ENCODE measurements at places on chromosomes 4 and X. TPM values are rescaled to one million over a fixed set of nuclear protein-coding genes. Genes with fewer than 3 reads are reported as not detected.

DNA sequence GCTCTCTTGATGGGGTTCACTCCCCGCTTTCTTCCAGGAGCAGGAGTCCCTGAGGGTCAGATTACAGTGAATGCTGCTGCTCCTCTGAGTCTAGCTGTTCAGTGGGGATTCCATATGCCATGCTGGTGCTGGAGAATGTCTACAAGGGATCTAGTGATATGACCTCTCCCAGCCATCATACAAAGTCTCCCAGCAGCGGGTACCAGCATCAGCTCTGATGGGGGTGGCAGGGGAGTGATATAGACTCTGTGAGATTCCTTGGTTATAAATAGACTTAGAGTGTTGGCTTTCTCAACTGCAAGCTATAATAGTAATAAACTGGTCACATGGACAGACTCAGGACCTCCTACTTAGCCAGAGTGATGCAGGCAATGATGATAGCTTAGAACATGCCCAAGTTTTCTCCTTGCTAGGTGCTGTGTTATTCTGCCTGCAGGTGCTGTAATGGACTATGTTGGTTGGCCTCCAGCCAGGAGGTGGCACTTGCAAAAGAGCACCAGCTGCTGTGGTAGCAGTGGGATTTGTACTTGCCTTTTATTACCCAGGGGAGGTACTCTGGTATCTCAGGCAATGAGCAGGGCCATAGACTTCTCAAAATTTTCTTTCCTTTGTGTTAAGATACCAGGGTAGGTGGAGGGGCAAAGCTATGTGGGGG is 202.9 kb downstream of the CHIC1 start:
- H3K36me3 ChIP-seq = no peaks in the 10 kb centered on the region
- no peaks in the 10 kb centered on the region for H3K4me1 ChIP-seq
- no peaks in the 10 kb centered on the region for H3K27me3 ChIP-seq

GRCh38 chr4:161655148-161655547 is 508.7 kb downstream of the FSTL5 start:
- no peak overlapping the region for H3K4me3 ChIP-seq
- H3K27ac ChIP-seq = no peak overlapping the region
- no peak for DNase-seq
- no peaks in the 10 kb centered on the region for H3K4me1 ChIP-seq
- H3K36me3 ChIP-seq = no peaks in the 10 kb centered on the region

GRCh38 chr4:182978152-182978827 is 61.1 kb upstream of the DCTD start:
- no peak overlapping the region for H3K27ac ChIP-seq
- no peak overlapping the region for H3K4me3 ChIP-seq
- H3K27me3 ChIP-seq = no peaks in the 10 kb centered on the region
- H3K36me3 ChIP-seq = no peaks in the 10 kb centered on the region
- no peaks in the 10 kb centered on the region for H3K4me1 ChIP-seq

- H3K4me3 ChIP-seq = no peak overlapping the region
- no peak for DNase-seq
- H3K27ac ChIP-seq = no peak overlapping the region
These were observed 521.5 kb downstream of the INPP4B start for GRCh38 chr4:142324572-142324971.

LRIT3 gene
- 0.26 TPM for total RNA-seq

FHDC1 gene
- 0.29 TPM for total RNA-seq

CYBB gene
- total RNA-seq = 6.3 TPM

DNA sequence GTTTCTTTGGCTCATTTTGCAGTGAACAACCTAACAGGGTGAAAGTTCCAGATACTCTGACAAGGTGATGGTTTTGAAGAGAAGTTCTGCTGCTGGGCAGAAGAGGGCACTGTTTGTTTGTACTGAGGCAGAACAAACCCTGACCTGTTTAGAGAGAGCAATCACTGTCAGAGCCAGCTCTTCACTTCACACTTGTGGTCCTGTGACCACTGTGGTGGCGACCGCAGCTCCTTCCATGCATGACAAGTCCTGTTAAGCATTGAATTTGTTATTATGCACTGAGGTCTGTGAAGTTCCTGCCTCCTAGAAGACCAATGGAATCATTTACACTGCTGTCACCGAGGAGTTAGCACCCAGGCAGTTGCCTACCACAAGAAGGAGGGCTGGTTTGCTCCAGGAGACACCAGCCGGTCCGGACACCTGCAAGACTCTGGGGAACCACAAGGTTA is 86.6 kb downstream of the ZNF330 start:
- H3K4me3 ChIP-seq = no peak overlapping the region
- H3K27me3 ChIP-seq = no peaks in the 10 kb centered on the region
- DNase-seq = peak; percentile 80
- no peaks in the 10 kb centered on the region for H3K4me1 ChIP-seq

ZAR1 gene
- not detected for total RNA-seq

OPRPN gene
- total RNA-seq = not detected

DNA sequence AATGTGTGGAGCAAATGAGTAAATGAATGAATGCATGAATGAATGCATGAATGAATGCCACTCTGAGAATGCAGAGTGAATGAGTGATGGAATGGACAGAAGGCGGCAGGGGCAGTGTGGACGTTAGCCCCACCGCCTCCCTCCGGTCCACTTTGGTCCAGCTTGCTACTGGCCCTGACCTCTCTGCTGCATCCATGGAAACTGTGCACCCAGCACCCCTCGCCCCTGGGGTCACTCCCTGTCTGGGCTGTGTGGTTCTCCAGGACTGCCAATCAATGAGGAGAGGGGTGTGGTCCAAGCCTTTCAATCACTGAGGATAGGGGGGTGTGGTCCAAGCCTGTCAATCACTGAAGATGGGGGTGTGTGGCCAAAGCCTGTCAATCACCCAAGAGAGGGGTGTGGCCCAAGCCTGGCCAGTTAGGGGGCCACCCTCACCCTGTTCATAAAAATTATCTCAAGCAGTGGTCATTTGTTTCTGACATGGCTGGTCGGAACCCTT is 39.2 kb upstream of the ASMTL start:
- H3K27ac ChIP-seq = no peak overlapping the region
- H3K4me3 ChIP-seq = no peak overlapping the region
- peaks cover 46% of the 10 kb centered on the region for H3K36me3 ChIP-seq
- peak; percentile 74 for DNase-seq

OTUD6A gene
- not detected for total RNA-seq

EREG gene
- not detected for total RNA-seq

GRCh38 chr4:22462688-22463087 is 53.2 kb downstream of the ADGRA3 start:
- no peaks in the 10 kb centered on the region for H3K4me1 ChIP-seq
- H3K27me3 ChIP-seq = no peaks in the 10 kb centered on the region
- no peak for DNase-seq
- H3K27ac ChIP-seq = no peak overlapping the region

- peak; percentile 91 for DNase-seq
- H3K36me3 ChIP-seq = no peaks in the 10 kb centered on the region
- H3K27ac ChIP-seq = peak overlapping the region; percentile 60
These were observed 42.8 kb downstream of the IL21 start for GRCh38 chr4:122577808-122578781.

- H3K36me3 ChIP-seq = no peaks in the 10 kb centered on the region
- H3K27ac ChIP-seq = no peak overlapping the region
- H3K4me1 ChIP-seq = no peaks in the 10 kb centered on the region
- DNase-seq = no peak
These were observed 92.5 kb downstream of the RAPGEF2 start for GRCh38 chr4:159195361-159195769.

GRCh38 chr4:42359711-42360110 is 37.6 kb upstream of the SHISA3 start:
- H3K4me3 ChIP-seq = no peak overlapping the region
- H3K36me3 ChIP-seq = no peaks in the 10 kb centered on the region
- H3K27ac ChIP-seq = no peak overlapping the region
- DNase-seq = no peak
- peaks cover 9% of the 10 kb centered on the region for H3K27me3 ChIP-seq

- H3K4me3 ChIP-seq = no peak overlapping the region
- no peaks in the 10 kb centered on the region for H3K36me3 ChIP-seq
- H3K27ac ChIP-seq = no peak overlapping the region
- H3K4me1 ChIP-seq = no peaks in the 10 kb centered on the region
- no peak for DNase-seq
These were observed 122.0 kb upstream of the PUDP start for GRCh38 chrX:7269991-7270390.

DNA sequence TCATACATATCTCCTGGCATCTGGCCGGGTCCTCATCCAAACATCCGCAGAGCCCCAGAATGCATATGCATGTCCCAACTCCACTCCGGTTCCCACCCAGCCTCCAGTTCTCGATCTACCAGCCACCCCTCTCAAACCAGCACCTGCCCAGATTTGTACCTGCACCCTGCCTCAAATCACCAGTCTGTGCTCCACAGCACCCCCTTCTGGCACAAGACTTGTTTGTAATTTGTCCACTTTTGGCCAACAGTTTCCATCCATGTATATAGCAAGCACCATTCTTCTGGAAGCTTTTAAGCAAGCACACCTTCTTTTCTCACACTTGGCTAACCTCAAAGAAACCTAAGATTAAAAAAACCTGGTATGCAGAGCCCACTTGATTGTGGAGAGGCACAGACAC is 644.1 kb downstream of the MID1IP1 start:
- H3K36me3 ChIP-seq = no peaks in the 10 kb centered on the region
- no peaks in the 10 kb centered on the region for H3K27me3 ChIP-seq
- no peak overlapping the region for H3K27ac ChIP-seq
- H3K4me3 ChIP-seq = no peak overlapping the region
- peak; percentile 38 for DNase-seq
- H3K4me1 ChIP-seq = peaks cover 4% of the 10 kb centered on the region

AMTN gene
- total RNA-seq = not detected

GC gene
- total RNA-seq = not detected

TCEAL3 gene
- total RNA-seq = 5.7 TPM

TLR7 gene
- 0.06 TPM for total RNA-seq

FREM3 gene
- not detected for total RNA-seq

GRCh38 chrX:53093177-53093655 is 726 bp upstream of the KANTR start:
- DNase-seq = peak; percentile 70
- H3K4me1 ChIP-seq = peaks cover 9% of the 10 kb centered on the region
- peak overlapping the region; percentile 55 for H3K27ac ChIP-seq
- no peaks in the 10 kb centered on the region for H3K36me3 ChIP-seq

DNA sequence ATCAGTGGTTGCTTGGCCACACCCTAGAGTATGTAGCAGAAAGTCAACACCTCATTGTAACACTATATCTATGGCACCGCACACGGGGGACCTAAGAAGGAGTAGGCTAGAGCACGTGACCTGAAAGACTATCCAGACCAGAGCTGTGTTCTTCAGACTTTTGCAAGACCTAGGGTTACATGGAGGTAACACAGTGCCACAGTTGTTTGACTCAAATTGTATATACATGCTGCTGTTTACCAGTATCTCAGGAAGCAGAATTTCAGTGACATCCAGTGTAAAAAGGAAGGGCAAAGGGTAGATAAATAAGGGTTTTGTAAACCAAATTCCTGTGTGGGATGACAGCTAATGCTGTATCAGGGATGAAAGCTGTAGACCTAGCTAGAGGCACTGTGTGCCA is 30.2 kb downstream of the PNMA6A start:
- no peaks in the 10 kb centered on the region for H3K27me3 ChIP-seq
- H3K4me3 ChIP-seq = no peak overlapping the region
- peaks cover 5% of the 10 kb centered on the region for H3K4me1 ChIP-seq
- H3K36me3 ChIP-seq = no peaks in the 10 kb centered on the region

- H3K36me3 ChIP-seq = no peaks in the 10 kb centered on the region
- H3K27ac ChIP-seq = no peak overlapping the region
- no peaks in the 10 kb centered on the region for H3K27me3 ChIP-seq
- H3K4me1 ChIP-seq = no peaks in the 10 kb centered on the region
- no peak overlapping the region for H3K4me3 ChIP-seq
These were observed 351.4 kb downstream of the NR3C2 start for GRCh38 chr4:148090503-148091476.

DNA sequence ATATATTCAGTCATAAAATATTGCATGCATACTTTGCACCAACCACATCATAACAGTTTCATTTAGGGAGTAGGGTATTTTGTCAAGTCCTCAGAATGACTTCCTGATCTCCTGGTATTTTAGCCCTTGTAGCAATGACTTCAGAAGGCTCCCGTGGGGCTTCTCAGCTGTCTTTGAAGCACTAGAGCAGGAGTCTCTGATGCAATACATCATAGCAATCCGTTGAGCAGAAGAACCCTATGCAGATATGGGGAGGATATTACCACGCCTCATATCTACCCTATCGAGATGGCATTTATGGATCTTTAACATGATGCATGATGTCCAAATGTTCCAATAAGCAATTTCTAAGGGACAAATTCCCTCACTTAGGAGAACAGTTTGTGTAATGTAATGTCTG is 373.7 kb upstream of the FTHL17 start:
- H3K4me3 ChIP-seq = no peak overlapping the region
- no peak overlapping the region for H3K27ac ChIP-seq
- no peaks in the 10 kb centered on the region for H3K36me3 ChIP-seq
- no peak for DNase-seq
- H3K4me1 ChIP-seq = no peaks in the 10 kb centered on the region
- H3K27me3 ChIP-seq = no peaks in the 10 kb centered on the region

PPP1R2C gene
- not detected for total RNA-seq

DNA sequence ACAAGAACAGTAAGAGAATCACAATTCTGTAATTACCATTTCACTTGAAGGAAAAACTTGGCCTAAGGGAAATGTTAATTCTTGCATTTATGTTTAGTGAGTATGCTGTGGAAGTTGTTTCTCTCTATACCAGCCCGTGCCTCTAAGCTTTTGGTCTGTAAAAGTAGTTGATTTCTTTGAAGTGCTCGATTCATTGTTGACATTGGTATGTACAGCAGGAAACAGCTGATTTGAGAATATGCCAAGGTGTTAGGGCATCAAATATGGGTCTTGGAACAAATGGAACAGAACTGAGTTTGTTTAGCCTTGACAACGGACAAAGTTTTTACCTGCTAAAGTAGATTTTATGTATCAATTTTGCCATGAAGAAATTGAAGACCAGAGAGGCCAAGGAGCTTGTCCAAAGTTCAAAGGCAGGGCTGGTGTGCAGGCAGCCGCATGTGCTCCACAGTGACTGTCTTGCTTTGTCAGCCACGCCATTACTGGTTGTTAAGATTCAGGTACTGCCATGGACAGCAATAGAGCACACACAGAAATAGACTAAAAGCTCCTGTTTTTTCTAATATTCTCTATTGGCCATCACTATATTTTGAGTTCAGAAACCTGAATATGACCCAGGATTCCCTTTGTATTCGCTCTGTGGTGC is 75.5 kb upstream of the TLR3 start:
- no peak overlapping the region for H3K27ac ChIP-seq
- no peaks in the 10 kb centered on the region for H3K27me3 ChIP-seq
- H3K36me3 ChIP-seq = no peaks in the 10 kb centered on the region
- DNase-seq = no peak

GRCh38 chr4:188822698-188823097 is 683.5 kb downstream of the TRIML1 start:
- H3K27ac ChIP-seq = no peak overlapping the region
- no peaks in the 10 kb centered on the region for H3K4me1 ChIP-seq
- H3K36me3 ChIP-seq = no peaks in the 10 kb centered on the region
- no peak for DNase-seq
- no peak overlapping the region for H3K4me3 ChIP-seq

DNA sequence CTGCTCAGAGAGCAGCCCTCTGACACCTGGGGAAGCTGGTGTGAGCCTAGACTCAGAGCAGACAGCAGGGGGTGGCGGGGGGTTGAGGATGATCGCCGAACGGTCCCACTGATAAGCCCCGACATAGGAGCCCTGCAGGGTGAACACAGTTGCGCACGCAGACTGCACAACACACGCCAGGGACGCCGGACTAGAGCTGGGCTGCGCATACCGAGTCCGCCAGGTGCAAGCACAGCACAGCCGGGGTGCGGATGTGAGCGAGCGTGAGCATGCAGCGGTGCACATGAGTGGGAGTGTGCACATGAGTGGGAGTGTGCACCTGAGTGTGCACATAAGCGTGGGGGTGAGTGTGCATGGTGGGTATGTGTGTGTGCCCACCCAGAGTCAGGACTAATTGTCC is 36.7 kb downstream of the FAM53A start:
- H3K4me1 ChIP-seq = no peaks in the 10 kb centered on the region
- no peaks in the 10 kb centered on the region for H3K36me3 ChIP-seq
- H3K27me3 ChIP-seq = no peaks in the 10 kb centered on the region
- H3K27ac ChIP-seq = no peak overlapping the region

All from CD4-positive, alpha-beta memory T cell (primary cell).